ENCODE measurements at places on chromosomes 5 and 9.

GRCh38 chr5:36900283-36900682, 23.7 kb downstream of the NIPBL start:
- no peak for DNase-seq

DNA sequence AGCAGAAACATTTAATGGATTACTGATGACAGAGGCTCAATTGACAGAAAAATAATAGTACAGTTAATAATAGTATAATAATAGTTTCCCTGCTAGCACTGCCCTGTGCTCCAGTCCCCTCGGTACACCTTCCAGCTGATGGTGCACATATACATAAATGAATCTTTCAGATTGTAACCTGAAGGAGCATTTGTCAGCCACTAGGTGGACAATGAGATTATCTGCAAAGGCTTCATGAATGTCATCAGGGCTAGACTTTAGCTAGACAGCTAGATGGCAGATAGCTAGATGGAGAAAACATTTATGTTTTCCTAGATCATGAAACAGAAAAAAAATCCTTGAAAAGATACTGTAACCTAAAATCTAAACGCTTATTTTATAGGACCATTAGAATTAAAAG, 304.4 kb upstream of the SMC2 start:
- no peak for DNase-seq

DNA sequence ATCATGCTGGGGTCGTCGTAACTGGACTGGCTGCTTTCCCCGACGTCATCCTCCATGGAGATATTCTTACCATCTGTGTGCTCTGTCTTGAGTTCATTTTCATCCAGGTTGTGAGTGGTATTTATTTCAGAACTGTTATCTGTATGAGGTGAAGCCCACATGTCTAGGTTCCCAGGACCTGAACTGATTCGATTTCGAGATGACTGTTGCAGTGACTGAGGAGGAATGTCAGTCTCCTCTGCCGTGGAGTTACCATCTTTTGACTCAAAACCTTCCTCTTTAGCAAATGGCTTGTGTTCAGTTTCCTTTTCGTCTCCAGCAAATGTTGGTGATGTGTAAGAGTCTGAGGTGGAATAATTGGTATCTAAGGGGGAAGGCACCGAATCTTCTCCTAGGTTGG, 55.2 kb upstream of the PCA3 start:
- DNase-seq, result no peak

DNA sequence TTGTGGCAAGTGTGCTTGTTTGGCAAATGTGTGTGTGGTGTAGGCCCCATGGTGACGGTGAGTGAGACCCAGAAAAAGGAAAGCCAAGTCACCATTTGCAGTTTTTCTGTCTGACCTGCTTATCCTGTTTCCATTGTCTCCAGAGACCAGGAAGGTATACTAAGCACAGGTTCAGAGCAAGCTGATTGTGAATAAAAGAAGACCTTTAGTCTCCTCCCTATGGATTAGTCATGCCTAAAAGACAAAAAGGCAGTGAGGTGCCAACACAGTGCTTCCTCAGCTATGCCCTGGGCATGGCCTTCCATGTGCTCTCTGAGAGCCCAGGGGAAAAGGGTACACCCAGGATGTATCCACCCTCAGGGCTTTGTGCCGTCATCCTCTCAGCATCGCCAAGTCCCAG, 49.2 kb upstream of the SHOC1 start:
- DNase-seq, result no peak

GRCh38 chr9:138053996-138054752, 176.6 kb downstream of the CACNA1B start:
- no peak for DNase-seq

- DNase-seq, result peak; percentile 25
Observed at GRCh38 chr9:128159522-128159783, 612 bp upstream of the BBLN start.

DNA sequence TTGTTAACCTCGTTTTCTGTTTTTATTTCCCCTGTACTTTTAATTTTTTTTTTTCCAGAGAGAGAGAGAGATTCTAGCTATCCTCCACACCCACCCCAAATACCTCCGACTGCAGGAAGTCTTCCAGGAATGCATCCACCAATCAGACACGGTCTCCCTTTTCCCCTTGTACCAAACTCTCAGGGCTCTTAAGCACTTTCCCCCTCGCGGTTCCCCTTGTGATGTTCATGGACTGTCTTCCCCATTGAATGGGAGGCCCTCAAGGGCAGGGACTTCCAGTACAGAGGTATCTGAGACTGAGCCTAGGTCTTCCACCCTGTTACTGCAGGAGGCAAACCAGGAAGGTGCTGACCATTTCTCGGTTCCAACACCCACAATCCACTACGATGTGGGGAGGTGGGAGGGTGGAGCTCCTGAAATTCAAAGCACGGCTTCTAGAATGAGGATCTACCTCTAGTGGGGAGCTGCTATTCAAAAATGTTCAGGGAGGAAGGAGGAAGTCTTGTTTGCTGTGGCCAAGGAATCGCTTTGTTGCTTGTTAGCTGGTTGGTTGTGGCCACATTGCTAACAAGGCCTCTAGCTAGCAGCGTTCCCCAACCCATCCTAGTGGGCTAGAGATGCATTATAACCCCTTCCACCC, 37.5 kb upstream of the PTGS1 start:
- DNase-seq, result no peak

DNA sequence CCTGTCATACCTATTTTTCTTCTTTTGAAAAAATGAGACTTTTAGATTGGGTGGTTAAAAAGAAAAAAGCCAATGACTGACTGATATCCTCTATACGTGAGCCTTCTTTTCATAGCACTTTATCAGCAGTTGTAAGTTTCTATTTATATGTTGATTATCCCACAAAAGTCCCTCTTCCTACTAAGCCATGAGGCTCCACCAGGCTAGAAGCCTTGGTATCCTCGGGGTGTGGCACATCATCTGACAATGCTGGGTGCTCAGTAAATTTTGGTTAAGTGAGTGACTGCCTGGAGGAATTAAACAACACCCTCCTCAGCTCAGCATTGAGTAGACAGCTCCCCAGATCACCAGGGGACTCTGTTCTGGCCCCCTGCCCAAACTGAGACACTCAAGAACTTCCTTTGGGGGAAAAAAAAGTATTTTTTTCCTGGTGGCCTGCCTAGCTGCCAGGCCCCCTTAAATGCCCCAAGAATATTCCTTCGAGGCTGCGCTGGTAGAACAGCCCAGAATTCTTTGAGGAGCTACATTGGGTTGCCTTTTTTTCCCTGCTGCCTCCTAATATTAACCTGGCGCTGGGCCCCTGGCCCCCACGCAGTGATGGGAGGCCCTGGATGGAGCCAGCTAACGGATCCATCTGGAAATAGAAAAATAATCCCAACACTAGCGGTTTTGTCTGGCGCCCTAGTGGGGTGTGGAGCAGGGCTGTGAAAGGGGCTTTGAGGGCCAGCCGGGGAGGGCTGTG, 23.4 kb upstream of the COL27A1 start:
- no peak for DNase-seq

All from germinal center (tissue), 1 donor.